ENCODE measurements at places on chromosomes 3 and 15.
A peak's percentile ranks its signal among the peaks of the same experiment; 100 is the strongest.

- peak; percentile 39 for DNase-seq
Observed at GRCh38 chr15:89442671-89443307, 53.6 kb downstream of the RHCG start.

- DNase-seq, result no peak
Observed at GRCh38 chr15:38796589-38796988, 232.0 kb upstream of the RASGRP1 start.

- no peak for DNase-seq
Observed at GRCh38 chr3:118968111-118968510, 66.5 kb downstream of the IGSF11 start.

GRCh38 chr15:95944661-95945255 lies 385.7 kb upstream of the NR2F2 start:
- DNase-seq, result no peak

DNA sequence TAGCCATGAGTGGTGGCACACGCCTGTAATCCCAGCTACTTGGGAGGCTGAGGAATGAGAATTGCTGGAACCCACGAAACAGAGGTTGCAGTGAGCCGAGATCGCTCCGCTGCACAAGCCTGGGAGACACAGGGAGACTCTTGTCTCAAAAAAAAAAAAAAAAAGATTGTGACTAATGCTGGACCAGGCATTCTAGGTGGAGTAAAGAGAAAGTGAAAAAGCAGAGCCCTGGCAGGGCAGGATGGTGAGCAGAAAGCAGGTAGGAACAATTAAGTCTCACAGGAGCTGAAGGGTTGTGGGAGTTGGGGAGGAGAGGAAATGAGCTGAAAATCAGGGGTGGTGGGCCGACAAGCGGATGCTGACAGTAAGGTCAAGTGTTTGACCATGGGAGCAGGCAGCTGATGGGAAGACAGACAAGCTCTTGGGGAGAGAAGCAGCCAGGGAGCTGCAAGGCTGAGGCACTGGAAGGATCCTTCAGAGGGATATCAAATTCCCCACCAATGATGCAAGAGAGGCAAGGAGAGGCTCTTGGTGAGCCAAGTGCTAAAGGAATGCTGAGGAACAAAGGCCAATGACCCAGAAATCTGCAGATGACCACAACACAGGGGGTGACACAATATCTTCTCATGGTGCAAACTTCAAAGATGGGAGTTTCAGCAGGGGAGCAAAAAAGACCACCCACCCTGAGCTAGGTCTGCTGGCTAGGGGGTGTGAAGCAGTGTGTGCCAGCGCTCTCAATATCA lies 251.1 kb downstream of the ULK4 start:
- DNase-seq, result no peak

GRCh38 chr3:86969500-86970189 lies 21.3 kb downstream of the VGLL3 start:
- no peak for DNase-seq

DNA sequence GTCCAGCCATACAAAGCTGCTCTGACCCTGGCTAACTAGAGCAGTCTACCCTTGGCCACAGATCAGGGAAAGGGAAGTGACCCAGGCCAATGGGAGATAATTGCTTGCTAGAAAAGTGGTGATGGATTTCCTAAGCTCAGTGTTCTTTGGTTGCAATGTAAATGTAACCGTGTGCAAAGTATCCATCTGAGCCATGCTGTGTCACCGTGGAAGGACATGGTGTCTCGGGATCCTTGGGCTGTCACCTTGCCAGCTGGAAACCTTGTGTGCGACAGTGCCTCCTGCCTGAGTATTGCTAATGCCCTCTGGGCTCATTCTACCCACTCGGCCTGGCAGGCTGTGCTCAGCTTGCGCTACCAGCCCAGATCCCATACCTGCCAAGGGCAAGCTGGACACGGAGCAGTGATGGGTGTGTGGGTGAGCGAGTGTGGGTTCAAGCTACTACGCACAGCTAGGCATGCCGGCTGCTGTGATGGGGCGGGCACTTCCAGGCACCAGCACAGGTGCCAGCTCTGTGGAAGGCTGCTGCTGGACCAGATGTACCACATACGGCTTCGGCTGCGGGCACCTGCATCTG lies 10.7 kb upstream of the SIAH2 start:
- no peak for DNase-seq

DNA sequence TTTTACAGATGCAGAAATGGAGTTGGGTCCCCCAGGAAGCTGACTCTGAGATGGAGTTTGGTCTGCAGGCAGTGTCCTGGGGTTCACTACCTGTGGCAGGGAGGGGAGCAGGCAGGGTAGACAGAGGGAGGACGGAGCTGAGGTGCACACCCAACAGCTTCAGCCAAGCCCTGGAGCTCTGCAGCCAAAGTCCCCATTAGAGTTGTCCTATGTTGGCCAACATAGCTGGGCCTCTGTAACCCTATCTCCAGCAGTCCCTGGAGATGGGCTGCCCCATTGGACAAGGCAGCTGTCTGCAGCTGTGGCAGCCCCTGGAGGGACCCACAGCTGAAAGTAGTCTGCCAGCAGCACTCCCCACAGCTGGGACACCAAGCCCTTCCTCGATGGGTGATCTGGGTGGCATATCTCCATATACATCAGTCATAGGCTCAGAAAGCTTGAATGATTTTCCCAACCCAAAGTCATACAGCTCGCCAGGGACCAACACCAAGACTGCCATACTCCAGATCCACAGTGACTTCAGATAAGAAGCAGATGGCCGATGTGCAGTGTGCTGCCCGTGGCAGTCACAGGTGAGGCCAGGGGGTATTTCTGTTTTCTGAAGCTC lies 31.9 kb downstream of the STARD5 start:
- no peak for DNase-seq

GRCh38 chr3:185680231-185680630 lies 94.1 kb downstream of the SENP2 start:
- no peak for DNase-seq

DNA sequence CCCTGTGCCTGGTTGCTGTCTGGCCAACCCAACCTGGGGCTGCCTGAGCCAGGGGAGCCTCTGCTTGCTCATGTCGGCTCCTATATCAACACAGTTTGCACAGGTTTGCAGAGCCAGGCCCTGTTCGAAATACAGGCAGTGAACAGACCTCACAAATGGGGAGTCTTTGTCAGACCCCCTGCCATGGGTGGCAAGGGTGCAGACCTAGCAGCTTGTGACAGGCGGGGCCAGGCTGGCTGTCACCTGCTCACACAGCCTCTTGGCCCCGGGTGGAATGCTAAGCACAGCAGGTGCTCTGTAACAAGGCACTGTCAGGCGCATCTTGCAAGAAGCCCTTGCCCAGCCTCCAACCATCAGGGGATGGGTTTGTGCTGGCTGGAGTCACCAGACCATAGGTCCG lies 47.3 kb downstream of the BDH1 start:
- no peak for DNase-seq

- no peak for DNase-seq
Observed at GRCh38 chr3:189727158-189727557, 96.0 kb downstream of the TP63 start.

DNA sequence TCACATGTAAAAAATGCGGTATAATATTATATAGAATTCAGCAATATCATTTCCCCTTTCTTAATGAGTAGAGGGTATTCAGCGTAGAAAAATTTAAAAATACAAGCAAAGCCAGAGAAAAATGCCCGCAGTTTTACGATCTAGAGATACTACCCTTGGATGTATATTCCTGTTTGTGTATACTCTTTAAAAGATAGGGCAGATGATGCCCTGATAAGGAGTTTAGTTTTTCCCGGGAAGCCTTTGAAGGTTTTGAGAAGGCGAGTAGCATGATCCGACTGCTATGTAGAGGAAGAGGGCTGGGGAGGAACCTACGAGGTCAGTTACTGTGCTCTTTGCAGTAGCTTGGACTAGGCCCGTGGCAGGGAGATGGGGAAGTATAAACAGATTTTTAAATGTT lies 1.2 kb downstream of the YEATS2 start:
- DNase-seq, result peak; percentile 9

DNA sequence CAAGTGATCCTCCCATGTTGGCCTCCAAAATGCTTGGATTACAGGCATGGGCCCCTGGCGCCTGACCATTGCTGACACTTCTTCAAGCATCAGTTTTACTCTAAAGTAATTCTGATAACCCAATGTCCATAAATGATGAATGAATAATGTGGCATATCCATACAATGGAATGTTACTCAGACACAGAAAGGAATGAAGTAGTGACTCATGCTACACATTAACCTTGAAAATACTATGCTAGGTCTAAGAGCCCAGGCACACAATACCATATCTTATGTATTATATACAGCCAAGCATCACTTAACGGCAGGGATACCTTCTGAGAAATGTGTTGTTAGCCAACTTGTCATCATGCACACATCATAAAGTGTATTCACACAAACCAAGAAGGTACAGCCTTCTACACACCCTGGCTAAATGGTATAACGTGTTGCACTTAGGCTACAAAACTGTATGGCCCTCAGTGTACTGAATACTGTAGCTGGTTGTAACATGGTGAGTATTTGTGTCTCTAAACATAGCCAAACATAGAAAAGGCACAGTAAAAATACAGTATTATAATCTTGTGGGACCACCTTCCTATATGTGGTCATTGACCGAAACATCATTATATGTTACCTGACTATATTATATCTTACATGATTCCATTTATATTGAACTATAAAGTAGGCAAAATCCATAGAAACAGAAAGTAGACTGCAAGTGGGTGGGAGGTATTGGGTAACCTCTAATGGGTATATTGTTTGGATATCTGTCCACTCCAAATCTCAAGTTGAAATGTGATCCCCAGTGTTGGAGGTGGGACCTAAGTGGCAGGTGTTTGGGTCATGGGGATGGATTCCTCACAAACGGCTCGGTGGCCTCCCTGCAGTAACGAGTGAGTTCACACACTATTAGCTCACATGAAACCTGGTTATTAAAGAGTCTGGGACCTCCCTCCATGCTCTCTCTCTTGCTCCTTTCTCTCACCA lies 31.4 kb downstream of the MKRN2 start:
- DNase-seq, result no peak

- no peak for DNase-seq
Observed at GRCh38 chr3:69199942-69200341, 77.5 kb upstream of the LMOD3 start.

- no peak for DNase-seq
Observed at GRCh38 chr3:14019459-14019858, 105.2 kb downstream of the CHCHD4 start.

DNA sequence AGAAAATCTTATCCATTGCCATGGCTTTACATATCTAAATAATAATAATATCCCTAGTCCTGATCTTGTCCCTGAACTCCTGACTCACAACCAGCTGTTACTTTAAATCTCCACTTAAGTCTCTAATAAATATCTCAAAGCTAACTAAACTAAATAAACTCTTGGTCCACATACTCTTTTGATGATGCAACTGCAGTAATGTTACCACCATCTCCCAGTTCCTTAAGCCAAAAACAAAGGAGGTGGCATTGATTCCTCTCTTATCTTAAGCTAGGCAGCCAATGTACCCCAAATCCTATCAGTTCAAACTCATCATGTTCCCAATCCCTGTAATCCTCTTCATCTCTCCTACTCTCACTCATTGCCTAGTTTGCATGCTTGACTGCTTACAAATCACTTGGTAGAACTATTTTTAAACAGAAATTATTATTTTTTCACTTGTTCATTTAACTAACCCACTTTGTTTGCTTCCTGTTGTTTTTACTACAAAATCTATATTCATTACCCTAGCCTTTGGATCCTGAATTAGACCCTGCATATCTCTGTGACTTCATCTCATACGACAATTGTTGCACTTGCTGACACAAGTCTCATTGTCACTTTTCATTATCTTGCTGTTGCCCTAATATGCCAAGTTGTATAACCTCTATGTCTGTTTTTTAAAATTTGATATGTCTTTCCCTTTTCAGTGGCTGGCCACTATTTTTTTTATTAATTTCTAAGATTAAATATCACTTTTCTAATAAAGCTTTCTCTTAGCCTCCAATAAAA lies 462.2 kb downstream of the ZPLD1 start:
- no peak for DNase-seq

GRCh38 chr15:60326824-60327654 lies 70.7 kb downstream of the ANXA2 start:
- peak; percentile 38 for DNase-seq

DNA sequence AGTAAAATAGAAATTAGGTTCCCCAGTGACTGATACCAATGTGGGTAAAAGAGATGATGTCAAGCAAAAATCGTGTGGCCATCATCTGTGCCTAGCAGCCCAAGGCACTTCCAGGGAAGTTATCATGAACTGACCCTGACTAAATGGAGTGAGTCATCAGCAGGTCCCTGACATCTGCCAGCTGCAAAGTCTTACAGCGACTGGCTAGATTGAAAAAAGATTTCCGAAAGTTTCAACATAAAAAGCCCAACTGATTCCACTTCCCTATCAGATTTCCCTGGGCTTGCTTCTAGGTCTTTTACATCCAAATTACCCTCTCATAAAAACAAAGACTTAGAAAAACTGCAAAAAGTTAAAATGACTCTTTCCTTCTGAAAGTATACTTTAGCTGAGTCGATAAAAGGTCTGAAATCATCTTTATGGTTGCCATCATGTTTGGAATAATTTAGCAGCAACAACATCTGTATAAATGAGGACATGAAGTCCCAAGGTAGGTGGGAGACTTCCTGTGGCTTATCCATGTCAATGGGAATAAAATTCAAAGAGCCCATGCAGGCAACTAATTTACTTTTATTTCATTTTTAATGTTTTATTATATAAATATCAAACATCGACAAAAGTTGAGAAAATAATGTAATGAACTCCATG lies 342.8 kb downstream of the ERC2 start:
- no peak for DNase-seq

- no peak for DNase-seq
Observed at GRCh38 chr15:70063261-70063925, 34.3 kb downstream of the TLE3 start.

DNA sequence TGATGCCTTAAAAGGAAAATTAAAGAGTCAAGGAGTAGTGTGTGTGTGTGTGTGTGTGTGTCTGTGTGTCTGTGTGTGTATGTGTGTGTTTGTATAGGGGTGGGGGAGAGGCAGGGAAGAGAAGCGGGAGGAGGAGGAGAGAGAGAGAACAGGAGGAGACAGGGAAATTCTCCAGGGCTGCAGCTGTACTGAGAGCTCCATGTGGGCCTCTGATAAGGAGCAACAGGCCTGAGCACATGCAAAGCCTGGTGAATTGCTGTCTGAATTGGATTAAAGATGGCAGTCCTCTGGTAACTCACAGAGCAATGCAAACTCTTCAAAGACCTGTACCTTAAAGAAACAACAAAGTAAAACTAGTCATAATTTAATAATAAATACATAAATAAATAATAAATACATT lies 70.6 kb downstream of the SEMA6D start:
- DNase-seq, result no peak

- DNase-seq, result no peak
Observed at GRCh38 chr3:120244834-120245225, 40.2 kb downstream of the GPR156 start.

DNA sequence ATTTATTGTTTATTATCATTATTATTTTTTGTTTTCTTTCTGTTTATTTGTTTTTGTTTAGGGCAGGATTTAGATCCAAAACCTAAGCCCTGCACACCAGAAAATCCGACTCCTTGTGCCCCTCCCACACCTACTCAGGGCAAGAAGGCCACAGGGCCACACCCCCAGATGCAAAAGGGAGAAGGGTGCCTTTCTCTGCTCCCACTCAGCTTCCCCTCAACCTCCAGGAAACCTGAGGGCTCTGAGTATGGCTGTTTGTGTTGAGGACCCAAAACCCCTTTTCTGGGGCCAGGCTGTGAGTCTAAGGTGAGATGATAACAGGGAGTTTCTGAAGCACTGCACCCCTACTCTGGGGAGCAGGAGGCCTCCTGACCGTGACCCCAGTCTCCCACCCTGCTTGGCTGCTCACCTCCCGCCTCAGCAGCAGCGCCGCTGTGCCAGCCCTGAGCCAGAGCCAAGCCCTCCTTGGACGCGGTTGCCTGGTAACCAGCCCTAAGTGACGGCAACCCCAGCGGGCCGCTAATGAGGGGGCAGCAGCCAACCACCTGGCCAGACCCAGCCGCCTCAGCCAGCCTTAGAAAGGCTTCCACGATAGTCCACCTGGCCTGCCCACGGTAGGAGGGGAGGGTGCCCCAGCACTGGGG lies 6.4 kb upstream of the C15orf39 start:
- DNase-seq, result no peak
